HT1080 (cell line): ENCODE measurements at places on chromosomes 7 and 10.

DNA sequence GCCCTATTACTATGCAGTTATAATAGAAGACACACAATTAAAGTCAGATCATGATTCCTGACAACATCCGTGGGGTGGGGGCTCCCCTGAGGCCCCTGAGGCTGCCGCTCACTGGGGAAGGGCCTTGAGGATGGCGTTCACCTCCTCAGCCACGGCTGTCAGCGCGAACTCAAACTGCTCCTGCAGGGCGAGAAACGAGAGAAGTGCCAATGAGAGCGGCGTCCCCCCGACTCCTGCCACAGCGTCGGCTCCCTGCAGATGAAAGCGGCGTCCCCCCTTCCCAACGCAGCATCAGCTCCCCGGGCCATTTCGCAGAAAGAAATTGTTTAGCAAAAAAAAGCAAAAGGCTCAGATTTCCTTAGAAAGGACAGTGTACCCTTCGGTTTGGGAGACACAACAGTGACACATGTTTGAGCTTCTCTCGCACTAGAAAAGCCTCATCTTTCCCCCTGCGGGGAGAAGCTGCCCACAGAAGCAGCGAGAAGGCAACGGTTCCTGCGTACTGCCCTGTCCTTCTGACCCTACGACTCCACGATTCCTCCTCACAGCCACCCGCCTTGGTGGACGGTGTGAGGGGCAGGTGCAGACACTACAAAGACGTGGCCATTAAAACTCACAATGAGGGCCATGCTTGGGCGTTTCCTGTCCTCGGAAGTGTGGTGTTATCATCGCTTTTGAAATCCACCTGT lies 203.9 kb downstream of the DNAJB6 start:
- DNase-seq = no peak

- DNase-seq = peak; percentile 91
Observed at GRCh38 chr7:1555046-1555812, 776 bp downstream of the TMEM184A start.

DNA sequence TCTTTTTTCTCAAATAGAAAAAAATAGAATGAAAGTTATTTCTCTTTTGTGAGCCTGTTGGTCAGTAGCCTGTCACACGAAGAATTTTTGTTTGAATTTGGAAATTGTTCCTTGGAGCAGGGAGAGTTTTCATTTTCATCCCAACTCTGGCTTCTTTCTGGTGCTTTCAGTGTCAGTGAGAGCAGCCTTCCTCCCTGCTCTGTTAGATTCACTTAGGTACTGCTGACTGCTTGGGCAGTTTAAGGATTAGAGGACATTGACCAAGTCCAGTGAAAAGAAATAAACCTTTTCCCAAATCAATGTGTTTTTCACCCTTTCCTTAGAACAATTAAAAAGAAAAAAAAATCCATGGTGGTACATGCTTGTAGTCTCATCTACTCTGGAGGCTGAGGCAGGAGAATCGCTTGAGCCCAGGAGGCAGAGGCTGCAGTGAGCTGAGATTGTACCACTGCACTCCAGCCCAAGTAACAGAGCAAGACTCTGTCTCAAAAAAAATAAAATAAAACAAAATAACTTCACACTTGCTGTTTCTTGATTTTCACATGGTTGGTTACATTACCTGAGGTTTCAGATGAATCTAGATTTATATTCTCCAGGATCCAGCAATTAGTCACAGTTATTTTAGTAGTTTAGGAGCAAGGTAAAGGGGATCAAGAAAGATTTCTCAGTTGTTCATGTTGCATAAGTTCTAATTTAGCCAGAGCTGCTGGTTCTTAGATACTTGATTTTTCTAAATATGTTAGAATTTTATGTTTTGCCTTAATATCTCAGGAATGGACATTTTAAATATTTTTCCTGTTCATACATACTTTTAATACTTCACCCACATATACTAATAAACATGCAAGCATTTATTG lies 63.1 kb downstream of the ZNRF2 start:
- no peak for DNase-seq

DNA sequence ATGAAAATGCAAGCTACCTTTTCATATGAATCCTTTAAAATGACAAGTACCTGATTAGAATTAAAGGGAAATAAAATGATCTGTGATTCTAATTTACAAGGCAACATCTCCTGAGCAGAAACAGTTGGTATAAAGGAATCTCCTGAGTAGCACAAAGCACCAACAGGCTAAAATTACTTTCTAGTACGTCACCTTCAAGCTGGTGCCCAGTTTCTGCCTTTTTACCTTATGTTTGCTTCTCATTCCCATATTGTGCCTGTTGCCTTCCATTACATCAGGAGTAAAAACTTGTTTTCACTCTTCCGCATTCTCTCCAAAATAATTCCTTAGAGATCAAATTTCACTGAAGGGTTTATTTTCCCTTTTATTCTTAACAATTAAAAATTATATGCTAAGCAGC lies 587.1 kb upstream of the KCND2 start:
- no peak for DNase-seq

DNA sequence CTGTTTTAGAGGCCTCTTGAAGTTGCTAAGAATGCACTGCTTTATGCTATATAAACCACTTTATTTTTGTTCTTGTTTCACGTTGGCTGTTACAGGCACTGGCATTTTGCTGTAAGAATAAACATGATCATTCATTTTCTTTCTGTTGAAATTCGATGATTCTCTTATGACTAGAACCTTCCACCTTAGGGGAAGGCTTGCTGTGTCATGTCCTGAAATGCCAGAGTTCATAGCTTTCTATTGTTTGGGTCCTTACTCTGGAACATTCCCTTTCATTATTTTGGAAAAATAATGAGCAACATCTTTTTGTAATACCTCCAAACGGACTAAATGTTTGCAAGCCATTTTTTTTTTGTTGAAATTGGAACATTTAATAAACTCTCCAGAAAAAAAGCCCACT lies 495.1 kb upstream of the POT1 start:
- no peak for DNase-seq

DNA sequence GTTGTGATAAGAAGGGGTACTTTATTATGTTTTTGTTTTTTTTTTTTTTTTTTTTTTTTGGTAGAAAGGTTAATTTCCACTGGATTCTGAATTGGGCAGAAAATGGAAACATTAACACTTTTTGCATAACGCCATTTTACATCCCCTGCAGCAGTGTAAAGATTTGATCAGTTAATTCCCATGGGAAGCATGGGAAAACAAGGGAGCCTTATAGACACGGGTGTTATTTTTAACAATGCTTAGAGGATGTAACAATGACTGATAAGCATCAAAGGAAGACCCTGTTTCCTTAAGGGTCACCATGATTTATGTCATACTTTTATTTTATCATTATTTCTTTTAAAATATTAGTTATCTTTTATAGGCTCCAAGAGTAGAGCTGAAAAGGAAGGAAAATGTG lies 140.2 kb downstream of the CDK14 start:
- no peak for DNase-seq

- no peak for DNase-seq
Observed at GRCh38 chr7:155260498-155260872, 37.2 kb upstream of the INSIG1 start.

DNA sequence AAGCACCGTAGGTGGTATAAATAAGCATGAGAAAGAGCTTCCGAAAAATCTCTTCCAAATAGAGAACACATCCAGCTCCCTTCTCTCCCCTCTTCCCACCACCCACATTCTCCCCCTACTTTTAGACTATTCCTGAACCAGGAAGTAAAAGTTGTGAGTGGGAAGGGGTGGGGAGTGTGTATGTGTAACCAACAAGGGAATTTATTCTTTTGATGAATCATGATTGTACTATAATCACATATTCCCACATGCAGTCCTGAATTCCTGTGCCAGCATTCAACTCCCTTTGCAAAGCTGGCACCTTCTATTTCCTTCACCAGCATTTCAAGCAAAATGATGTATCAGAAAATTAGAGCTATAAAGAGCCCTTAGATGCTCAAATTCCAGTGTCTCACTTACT lies 230.6 kb upstream of the CHRM2 start:
- DNase-seq = peak; percentile 28

DNA sequence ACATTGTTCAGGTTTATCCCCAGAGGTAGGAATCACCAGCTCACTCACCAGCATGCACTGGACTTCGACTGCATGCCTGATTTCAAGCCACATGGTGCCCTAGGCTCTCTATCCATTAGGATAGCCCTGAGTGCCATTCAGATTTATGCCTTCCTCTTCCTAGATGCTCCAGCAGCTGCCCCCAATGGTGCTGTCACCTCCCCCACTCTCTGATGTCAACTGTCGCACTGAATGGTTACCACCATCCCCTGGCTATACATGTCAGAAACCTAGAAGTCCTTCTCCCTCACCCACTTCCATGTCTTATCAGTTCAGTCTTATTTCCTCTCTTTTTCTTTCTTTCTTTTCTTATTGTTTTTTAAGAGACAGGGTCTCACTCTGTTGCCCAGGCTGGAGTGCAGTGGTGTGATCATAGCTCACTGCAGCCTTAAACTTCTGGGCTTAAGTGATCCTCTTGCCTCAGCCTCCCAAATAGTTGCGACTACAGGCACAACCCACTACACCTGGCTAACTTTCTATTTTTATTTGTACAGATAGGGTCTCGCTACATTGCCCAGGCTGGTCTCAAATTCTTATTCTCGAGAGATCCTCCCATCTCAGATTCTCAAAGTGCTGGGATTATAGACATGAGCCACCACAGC lies 2.9 kb downstream of the SFXN4 start:
- no peak for DNase-seq

DNA sequence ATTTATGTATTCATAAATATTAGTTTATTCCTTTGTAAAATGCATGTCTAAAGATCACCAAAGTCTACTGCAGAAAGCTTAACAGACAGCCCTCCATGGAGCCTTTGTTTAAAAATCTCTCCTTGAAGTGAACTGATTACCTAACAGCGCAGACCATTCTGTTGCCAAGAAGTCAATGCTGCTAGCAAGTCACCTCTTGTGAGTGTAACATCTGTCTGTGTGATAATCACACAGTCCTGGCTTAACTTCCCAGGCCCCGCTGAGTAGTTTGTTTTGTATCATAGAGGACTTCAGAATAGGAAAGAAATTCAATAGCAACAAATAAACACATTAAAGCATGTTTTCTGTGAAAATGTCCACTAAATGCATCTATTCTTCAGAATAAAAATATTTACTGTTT lies 435.3 kb upstream of the IGFBP3 start:
- DNase-seq = no peak

- peak; percentile 48 for DNase-seq
Observed at GRCh38 chr10:50917486-50917885, 32.1 kb upstream of the A1CF start.

DNA sequence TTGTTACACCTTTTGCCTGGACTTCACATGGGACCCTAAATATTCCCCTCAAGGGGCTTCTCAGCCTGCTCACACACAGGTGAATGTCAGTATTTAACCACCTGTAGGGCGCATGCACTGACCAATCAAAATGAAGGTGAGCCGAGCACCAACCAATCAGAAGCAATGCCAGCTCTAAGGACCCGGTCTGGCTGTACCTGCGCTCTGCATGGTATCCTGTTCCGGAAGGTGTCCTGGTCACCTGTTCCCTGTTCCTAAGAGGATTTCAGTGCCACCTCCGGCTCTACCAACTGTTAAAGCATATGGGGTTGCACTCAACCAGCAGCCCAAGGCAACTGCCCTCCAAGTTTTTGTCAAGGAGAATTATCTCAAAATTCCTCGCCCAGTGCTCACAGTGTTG lies 18.4 kb upstream of the CALN1 start:
- DNase-seq = no peak

DNA sequence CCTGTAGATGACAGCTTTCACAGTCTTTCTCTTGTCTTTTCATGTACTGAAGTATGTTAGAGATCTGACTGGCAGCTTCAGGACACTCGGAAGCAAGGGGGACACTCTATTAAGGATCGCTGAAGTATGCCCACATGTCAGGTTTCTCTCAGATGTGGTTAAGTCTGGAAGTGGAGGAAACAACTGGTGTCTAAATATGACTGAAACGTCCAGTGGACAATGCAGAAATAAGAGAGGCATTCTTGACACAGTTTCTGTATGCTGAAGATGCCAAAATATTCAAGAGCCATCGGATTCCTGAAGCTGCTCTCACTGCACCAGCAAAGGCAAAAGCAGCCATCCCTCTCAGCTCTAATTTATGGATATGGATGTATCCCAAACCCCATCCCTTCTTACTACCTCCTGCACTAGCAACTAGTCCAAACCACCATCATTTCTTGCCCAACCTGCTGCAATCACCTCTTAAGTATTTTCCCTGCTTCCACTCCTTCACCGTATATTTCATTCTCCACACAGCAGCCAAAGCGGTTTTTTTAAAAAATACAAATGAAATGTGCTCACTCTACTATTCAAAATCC lies 113.4 kb downstream of the REEP3 start:
- DNase-seq = no peak

GRCh38 chr7:121113288-121113687 lies 124.8 kb downstream of the CPED1 start:
- peak; percentile 39 for DNase-seq

DNA sequence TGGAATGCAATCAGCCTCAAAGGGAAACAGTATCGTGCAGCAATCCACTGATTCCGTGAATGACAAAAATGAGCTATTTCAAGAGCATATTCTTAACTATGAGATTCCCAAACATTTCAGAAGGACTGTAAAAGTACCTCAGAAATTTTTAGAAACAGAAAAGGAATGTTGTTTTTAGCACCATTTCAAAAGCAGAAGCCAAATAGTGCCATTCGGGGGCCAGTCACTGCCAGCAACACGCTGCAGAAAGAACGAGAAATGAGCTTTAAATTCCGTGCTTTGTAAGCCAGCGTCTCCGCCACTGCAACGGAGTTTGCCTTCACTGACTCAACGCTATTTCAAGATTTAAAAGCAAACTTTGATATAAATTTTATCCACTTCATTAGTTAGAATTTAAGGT lies 6.3 kb downstream of the NUDT5 start:
- no peak for DNase-seq

- DNase-seq = no peak
Observed at GRCh38 chr7:92485267-92485892, 7.6 kb upstream of the ERVW-1 start.

DNA sequence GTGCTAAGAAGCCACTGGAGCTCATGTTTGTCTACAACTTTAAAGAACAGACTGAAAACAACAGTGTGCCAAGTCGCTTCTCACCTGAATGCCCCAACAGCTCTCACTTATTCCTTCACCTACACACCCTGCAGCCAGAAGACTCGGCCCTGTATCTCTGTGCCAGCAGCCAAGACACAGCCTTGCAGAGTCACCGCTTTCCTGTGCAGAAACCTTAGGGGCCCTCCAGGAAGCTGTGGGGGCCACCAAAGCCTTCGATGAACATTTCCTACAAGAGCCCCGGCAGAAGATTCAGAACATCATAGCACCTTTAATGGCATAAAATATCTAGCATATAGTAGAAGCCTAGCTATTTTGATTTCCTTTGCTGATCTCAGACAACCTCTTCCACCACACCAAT lies 88.0 kb upstream of the PRSS58 start:
- no peak for DNase-seq
